ENCODE measurements at places on chromosomes 2 and 18. TPM values are rescaled to one million over a fixed set of nuclear protein-coding genes. Genes with fewer than 3 reads are reported as not detected.

GRCh38 chr18:47930931-47931717 lies 665 bp upstream of the SMAD2 start:
- peak; percentile 97 for DNase-seq

GRCh38 chr2:240437551-240437860 lies 2.0 kb downstream of the GPC1 start:
- DNase-seq, result no peak

DNA sequence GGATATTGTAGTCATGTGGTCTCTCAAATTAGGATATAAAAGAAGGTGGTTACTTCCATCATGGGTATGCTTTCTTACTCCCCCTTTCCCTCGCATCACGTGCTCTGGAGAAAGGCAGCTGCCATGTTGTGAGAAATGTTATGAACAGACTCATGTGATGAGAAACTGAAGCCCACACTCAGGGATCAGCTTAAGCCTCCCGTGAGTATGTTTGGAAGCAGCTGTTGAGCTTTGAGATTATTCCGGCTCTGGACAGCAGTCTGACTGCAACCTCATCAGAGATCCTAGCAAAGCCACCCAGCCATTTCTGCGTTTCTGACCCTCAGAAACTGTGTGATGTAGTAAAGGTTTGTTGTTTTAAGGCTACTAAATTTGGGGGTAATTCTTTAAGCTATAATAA lies 700.1 kb downstream of the ADCYAP1 start:
- no peak for DNase-seq

DNA sequence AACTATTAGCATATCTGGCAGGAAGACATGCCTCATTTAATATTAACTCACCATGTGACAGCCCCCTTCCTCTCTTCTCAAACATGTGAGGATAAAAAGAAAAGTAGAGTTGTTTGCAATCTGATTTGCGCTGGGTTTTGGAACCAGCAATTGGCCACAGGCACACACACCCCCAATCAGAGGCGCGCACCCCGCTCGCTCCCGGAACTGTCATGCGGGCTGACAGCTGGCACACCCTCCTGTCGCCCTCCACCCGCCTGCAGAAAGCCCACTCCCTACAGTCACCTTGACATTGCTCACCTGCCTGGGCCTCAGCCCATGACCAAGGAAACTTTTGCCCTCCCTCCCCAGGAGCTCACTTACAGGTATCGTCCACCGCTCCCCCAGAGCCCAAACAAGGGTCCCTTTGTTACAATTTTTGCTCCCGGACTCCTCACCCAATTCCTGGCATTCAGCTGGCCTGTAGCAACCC lies 1.1 kb downstream of the COBLL1 start:
- DNase-seq, result peak; percentile 83

- no peak for DNase-seq
Measured at GRCh38 chr2:101720732-101721131, 23.2 kb downstream of the MAP4K4 start.

- no peak for DNase-seq
Measured at GRCh38 chr2:219484343-219485200, 14.1 kb upstream of the GMPPA start.

DNA sequence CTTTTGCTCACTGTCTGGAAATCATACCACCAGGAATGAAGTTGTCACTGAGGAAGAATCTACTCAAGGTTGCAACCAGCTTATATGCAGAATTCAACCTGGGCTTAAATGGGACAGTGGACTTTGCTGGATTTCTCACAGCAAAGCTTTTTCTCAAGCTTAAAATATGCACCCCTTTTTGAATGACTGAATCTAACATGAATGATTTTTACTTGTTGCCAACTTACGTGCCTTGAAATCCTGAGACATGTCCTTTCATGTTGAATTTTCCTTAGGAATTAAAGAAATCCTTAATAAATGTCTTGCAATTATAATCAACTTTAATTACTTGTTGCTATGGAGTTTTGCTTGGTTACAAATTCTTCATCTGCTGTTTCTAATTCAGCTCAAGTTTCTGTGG lies 57.4 kb downstream of the SPP2 start:
- no peak for DNase-seq

DNA sequence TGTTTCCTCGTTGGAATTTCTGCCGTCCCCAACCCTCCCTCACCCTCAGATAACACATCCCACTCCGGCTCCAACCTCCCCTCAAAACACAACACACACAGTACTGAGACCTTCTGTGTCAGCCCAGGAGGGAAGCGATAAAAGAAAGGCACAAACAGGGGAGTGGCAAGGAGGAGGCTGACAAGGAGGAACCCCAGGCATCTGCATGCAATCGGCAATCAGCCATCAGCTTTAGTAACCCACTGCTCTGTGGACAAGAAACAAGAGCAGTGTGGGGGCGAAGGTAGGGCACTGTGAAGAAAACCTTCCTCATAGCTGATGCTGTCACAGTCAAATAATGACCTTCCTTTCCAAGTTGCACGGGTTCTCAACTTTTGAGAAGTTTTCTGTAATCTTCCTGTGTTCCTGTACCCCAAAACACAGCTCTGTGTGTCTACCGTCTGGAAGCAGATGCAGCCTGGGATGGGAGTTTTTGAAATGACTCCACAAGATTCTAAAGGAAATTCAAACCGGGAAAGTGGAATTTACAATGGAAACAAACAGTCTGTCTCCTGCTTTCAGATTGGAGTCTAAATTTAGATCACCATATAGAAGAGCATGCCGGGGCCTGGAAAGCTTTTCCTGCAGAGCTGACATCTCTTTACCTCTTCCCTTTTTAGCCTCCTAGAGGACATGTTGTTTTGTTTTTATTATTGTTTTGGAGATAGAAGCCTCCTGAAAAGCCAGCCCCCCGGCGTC lies 16.4 kb upstream of the LPIN2 start:
- DNase-seq, result no peak

GRCh38 chr2:109128048-109128615 lies 873 bp upstream of the SH3RF3 start:
- peak; percentile 63 for DNase-seq

- no peak for DNase-seq
Measured at GRCh38 chr2:96898641-96899412, 28.9 kb upstream of the SEMA4C start.

- no peak for DNase-seq
Measured at GRCh38 chr2:143284087-143284675, 155.0 kb downstream of the ARHGAP15 start.

DNA sequence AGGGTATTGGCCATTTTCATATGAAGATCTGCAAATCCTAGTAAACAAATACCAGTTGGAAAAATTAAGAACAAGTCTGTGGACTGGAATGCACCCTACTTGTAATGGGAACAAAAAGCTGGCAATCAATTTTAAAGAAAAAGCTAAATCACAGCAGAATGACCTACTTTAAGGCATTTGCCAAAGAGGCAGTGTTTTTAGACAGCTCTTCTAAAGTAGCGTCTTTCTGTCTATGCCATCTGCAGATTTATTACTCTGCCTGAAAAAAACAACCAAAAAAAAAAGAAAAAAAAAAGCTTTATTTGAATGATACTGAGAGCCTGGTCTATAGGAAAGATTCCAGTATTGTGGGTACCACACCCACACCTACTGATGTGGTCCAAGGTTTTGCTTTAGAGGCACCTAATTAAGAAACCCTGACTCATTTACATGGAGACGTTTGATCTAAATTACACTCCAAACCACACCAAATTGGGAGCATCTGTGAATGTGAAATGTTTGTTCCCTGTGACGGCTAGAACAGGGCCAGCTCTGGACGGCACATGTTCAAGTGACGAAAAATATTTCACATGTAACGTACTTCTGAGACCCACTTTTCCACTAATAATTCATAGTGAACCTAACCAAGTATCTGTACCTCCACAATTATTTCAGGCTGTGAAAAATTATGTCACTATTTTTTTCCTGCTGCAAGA lies 597.1 kb downstream of the ARHGAP15 start:
- no peak for DNase-seq

DNA sequence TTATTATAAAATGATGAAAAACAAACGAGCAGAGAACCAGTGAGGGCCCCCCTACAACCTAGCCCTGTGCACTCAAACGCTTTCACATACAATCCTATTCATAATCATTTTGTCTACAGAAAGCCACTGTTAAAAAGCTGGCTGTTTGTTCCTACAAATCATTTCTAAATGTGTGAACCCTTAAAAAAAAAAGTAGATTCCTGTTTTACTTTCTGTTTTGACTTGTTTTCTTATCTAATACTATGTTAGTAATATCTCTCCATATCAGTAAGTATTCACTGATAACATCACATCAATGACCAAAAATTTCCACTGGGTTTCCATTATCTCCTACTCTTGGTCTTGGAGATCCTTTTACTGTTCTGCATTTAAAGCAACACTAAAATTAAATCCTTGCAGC lies 128.8 kb upstream of the TTC39C start:
- no peak for DNase-seq

- no peak for DNase-seq
Measured at GRCh38 chr18:48667276-48668254, 128.7 kb downstream of the CTIF start.

GRCh38 chr18:79615091-79615490 lies 64.5 kb upstream of the CTDP1 start:
- DNase-seq, result no peak

GRCh38 chr18:38698088-38698487 lies 1132.5 kb upstream of the CELF4 start:
- no peak for DNase-seq

GRCh38 chr18:8040021-8040420 lies 472.9 kb downstream of the PTPRM start:
- no peak for DNase-seq

- DNase-seq, result peak; percentile 10
Measured at GRCh38 chr2:240246173-240246820, 105.8 kb upstream of the OTOS start.

GRCh38 chr2:72837171-72837570 lies 11.3 kb upstream of the EXOC6B start:
- no peak for DNase-seq

- no peak for DNase-seq
Measured at GRCh38 chr2:224072541-224073188, 33.6 kb upstream of the SERPINE2 start.

The CD8A gene
- total RNA-seq, result 2.0 TPM

The SERPINB12 gene
- not detected for total RNA-seq

The UGT1A1 gene
- total RNA-seq, result not detected

The ITGAV gene
- total RNA-seq, result 72.8 TPM

The ARHGEF33 gene
- 0.33 TPM for total RNA-seq

The ABCG5 gene
- not detected for total RNA-seq

The WNT10A gene
- 0.52 TPM for total RNA-seq

The UBXN4 gene
- total RNA-seq, result 55.7 TPM

The CIB4 gene
- total RNA-seq, result not detected

The SERPINB11 gene
- not detected for total RNA-seq

The DUSP11 gene
- 13.7 TPM for total RNA-seq

The SNTG2 gene
- 18.7 TPM for total RNA-seq

The DUSP19 gene
- 1.6 TPM for total RNA-seq

The DUSP2 gene
- 9.2 TPM for total RNA-seq

The GAREM1 gene
- total RNA-seq, result 16.1 TPM

The AFF3 gene
- total RNA-seq, result 0.99 TPM
